Fibroblast of skin of left biceps (primary cell): ENCODE measurements at places on chromosomes 11 and 22.

- DNase-seq: no peak
Observed at GRCh38 chr11:10588904-10589303, 20.4 kb upstream of the LYVE1 start.

DNA sequence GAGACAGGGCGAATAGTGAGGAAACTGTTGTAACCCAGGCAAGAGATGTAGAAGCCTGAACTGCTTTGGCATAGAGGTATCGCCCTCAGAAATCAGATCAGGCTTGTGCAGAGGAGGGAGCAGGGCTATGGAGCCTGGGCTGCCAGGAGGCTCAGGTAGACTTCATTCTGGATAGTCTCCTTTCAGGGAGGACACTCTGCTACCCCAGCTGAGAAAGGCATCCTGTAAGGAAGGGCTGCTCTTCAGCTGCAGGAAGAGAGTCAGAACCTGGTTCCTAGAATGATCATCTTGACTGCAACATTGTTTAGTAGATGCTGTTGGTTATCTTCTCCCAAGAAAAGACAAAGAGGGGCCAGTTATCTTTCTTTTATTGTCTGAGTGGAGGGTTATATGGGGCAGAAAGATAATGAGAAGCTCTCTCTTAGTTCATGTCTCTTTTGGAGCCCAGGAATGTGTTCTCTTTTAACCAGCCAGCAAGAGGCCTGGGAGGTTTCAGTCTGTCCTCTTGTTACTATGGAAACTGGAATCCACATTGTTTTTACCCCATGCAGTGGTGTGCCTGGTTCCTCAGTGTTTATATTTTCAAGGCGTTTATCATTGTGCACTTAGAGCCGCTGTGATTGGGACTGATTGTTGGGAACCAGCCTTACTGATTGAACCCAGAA is 95.7 kb downstream of the STIM1 start:
- no peak for DNase-seq

DNA sequence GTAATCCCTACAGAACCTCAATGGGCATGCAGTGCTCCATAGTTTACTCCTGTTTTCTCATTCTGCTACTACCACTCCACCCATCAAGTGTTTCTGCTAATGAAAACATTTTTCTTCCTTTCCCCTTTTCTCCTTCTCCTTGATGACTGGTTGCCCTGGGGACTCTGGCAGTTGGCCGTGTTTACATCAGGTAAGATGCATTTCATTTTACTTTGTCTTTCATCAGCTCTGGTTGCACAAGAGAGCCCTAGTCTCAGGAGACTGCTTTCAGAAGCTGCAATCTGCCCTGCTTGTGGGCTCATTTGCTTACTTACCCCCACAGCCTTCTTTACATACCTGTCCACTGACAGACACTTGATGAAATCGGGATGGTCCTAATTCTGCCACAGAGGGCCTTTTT is 19.6 kb upstream of the LIMK2 start:
- DNase-seq: peak; percentile 44

- DNase-seq: no peak
Observed at GRCh38 chr22:48239461-48240147, 1477.2 kb downstream of the TBC1D22A start.

GRCh38 chr11:10181811-10182210 is 112.2 kb downstream of the SBF2 start:
- DNase-seq: no peak

DNA sequence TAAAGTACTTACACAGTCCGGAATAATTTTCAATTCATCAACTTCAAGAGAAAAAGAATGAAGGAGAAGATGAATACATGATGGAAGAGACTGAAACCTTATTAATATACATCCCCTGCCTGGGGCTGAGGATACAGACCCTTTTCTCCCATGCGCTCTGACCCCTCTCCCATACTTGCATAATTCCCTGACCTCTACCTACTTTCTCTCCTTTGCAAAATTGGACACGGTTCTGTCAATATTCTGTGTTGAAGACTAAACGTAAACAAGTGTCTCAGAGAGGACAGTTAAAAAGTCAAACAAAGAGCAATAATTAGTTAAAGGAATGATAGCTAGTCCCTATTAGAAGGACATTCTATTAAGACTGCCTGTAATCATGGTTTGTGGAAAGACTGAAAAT is 7.5 kb downstream of the PRDM10 start:
- no peak for DNase-seq

DNA sequence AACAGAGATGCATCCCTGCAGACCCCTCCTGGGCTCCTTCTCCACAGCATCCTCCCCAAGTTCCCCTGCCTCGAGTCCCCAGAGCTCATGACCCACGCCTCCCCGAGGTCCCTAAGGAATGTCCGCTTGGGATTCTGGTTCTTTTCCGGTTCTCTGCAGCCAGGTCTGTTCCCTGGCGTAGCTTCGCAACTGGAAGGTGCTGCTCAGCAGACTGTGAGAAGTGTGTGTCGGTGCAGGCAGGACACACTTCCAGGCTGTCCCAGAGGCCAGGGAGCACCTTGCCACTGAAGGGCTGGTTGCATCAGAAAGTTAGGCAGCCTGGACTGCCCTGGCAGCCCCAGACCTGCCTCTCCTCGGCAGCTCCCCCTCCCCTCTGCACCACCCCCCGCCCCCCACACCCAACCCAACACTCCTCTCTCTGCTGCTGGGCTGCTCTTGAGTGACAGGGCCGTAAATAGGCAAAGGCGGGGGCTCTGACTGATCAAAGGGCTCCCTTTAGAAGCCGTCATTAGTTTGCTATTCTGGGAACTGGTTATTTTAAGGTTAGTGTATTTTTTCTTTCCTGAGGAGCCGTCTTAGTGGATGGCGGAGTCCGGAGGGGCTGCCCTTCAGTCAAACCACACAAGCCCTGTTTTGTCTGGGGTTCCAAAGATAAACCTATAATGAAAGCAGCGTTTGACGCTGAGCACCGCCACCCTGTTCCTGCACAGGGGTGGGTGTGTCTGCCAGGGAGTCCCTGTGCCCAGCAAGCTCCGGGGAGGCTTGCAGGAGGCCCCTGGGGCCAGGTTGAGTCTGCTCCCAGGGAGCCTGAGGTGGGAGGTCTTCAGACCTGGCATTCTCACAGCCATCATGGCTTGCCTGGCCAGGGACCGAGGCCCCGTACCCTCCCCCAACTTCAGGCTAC is 88.6 kb upstream of the KCNQ1OT1 start:
- DNase-seq: no peak

DNA sequence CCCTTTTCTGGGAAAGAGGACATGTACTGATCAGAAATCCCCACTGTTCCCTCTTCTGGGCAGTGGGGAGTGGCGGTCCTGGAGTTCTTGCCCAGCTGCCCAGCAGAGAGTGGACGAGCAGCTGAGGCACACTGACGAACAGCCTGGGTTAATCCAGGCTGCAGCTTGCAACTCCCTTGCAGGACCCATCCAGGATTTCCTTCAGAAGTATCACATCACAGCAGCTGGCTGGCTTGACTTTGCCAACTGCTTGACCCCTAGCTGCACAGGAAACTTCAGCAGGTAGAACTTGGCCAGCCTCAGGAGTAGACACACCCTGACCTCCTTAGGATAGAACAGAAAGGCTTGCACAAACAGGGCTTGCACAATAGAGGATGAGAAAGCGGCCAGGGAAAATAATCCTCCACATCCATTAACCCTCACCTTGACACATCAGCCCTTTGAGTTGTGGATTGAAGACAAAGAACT is 27.9 kb upstream of the FZD4 start:
- no peak for DNase-seq
